ENCODE measurements at places on chromosomes 16 and 17. TPM values are rescaled to one million over a fixed set of nuclear protein-coding genes. Genes with fewer than 3 reads are reported as not detected.

DNA sequence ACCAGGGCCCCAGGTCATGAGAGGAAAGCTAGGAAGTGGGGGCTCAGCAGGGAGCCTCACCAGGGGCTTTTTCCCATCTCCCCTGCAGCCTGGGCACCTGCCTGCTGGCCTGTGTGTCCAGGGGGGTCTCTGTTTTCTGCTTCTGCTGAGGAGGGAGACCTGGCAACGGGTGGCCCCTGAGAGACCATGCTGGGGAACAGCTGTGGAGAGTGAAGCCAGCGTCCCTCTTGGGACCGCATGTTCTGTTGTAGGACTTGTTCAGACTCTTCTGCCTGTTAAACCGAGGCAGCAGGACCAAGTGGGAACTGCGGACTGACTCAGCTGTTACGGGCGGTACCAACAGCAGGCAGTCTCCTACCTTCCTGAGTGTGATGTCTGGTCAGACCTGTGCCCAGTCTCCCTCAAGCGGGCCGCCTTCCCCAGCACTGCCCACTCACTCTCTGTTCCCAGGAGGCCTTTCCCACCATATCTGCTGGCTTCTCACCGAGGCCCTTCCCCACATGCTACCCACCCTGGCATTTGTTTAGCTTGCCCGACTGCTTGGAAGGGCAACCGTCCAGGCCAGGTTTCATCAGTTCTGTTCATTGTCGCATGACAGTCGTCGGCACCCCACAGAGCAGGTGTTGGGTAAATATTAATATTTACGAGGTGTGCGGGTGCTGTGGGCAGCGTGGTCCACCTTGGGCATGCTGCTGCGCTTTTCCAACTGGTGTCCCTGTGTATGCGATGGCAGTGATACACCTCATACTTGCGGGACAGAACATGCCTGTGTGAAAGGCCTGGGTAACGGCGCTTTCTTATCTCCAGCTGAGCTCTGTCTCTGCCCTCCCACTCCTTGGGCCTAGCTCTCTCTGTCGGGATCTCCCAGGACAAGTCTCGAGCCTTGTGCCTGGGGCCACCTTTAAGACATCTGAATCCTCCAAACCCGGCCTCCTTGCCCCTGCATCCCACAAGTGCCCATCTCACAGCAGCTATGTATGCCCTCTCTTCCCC is 69.4 kb downstream of the MPRIP start:
- H3K27me3 ChIP-seq: no peaks in the 10 kb centered on the region
- no peak for DNase-seq
- H3K27ac ChIP-seq: peak overlapping the region; percentile 60
- no peak overlapping the region for H3K4me3 ChIP-seq
- peaks cover 41% of the 10 kb centered on the region for H3K4me1 ChIP-seq

GRCh38 chr16:66511602-66512271 is 38.2 kb downstream of the TK2 start:
- H3K27me3 ChIP-seq: no peaks in the 10 kb centered on the region
- H3K4me1 ChIP-seq: peaks cover 88% of the 10 kb centered on the region
- H3K4me3 ChIP-seq: peak overlapping the region; percentile 37
- DNase-seq: peak; percentile 94

DNA sequence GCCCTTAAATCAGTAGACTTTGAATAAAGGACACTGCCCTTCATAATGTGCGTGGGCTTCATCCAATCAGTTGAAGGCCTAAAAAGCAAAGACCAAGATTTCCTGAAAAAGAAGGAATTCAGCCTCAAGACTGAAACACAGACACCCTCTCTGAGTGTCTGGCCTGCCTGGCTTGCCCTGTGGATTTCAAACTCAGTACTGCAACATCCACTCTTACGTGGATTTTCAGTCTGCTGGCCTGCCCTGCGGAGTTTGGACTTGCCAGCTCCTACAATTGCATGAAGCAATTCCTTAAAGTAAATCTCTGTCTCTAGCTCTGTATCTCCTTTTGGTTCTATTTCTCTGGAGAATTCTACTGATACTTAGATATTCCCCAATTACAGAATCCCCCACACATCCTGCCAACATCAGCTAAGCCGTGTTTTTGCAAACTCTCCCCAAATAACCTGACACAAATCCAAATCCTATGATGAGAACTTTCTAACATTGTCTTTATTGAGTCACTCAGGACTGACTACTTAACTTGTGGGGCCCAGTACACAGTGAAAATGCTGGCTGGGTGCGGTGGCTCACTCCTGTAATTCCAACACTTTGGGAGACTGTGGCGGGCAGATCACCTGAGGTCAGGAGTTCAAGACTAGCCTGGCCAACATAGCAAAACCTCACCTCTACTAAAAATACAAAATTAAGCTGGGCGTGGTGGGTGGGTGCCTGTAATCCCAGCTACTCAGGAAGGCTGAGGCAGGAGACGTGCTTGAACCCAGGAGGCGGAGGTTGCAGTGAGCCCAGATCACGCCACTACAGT is 7.2 kb upstream of the TNFRSF17 start:
- no peak overlapping the region for H3K4me3 ChIP-seq
- no peak overlapping the region for H3K27ac ChIP-seq
- H3K36me3 ChIP-seq: no peaks in the 10 kb centered on the region
- DNase-seq: no peak
- H3K27me3 ChIP-seq: no peaks in the 10 kb centered on the region

DNA sequence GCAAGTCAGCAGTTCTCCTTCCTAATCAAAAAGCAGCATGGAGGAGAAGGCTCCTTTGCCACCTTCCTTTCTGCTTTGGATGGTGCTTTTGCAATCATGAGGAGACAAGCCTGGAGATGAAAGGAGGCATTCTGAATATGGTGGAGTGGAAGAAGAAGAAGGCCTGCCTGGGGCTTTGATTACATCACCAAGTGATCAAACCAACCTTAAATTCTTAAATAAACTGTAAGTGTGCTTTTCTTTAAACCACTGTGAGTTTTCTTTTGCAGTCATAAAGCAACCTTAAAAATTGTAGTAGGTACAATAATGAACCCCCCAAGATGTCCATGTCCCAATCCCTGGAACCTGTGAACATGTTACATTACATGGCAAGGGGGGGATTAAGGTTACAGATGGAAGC is 31.7 kb upstream of the IL21R start:
- no peak for DNase-seq
- H3K4me3 ChIP-seq: no peak overlapping the region
- no peaks in the 10 kb centered on the region for H3K36me3 ChIP-seq
- H3K27me3 ChIP-seq: no peaks in the 10 kb centered on the region
- no peak overlapping the region for H3K27ac ChIP-seq

- no peak for DNase-seq
- no peak overlapping the region for H3K4me3 ChIP-seq
- H3K27me3 ChIP-seq: no peaks in the 10 kb centered on the region
Observed at GRCh38 chr16:85236818-85237150, 124.5 kb upstream of the CIBAR2 start.

GRCh38 chr16:3974751-3975150 is 94.2 kb upstream of the CREBBP start:
- H3K4me3 ChIP-seq: no peak overlapping the region
- no peaks in the 10 kb centered on the region for H3K27me3 ChIP-seq
- DNase-seq: no peak

- H3K4me1 ChIP-seq: no peaks in the 10 kb centered on the region
- H3K36me3 ChIP-seq: no peaks in the 10 kb centered on the region
- H3K4me3 ChIP-seq: no peak overlapping the region
- H3K27ac ChIP-seq: no peak overlapping the region
- no peak for DNase-seq
Observed at GRCh38 chr16:17939122-17939536, 397.4 kb downstream of the NPIPA8 start.

- peaks cover 24% of the 10 kb centered on the region for H3K4me1 ChIP-seq
- no peaks in the 10 kb centered on the region for H3K36me3 ChIP-seq
- no peak overlapping the region for H3K4me3 ChIP-seq
- H3K27ac ChIP-seq: no peak overlapping the region
- no peaks in the 10 kb centered on the region for H3K27me3 ChIP-seq
- no peak for DNase-seq
Observed at GRCh38 chr16:67167588-67167987, 2.8 kb upstream of the NOL3 start.

DNA sequence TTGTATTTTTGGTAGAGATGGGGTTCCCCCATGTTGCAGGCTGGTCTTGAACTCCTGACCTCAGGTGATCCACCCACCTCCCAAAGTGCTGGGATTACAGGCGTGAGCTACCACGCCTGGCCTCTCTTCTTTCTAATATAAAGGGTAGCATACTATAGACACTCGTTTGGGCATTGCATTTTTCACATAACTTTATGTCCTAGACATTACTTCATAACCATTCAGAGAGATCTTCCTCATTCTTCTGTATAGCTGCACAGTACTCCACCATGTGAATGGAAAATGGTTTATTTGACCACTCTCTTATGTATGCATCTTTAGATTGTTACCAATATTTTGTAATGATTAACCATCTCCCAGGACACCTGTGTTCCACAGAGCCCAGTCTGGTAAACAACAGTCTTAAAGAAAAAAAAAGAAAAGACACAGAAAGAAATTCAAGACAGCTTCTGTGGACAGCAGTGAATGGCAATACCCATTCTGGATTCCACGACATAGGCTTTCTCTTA is 42.1 kb downstream of the TK2 start:
- H3K27ac ChIP-seq: peak overlapping the region; percentile 64
- H3K27me3 ChIP-seq: no peaks in the 10 kb centered on the region
- no peak overlapping the region for H3K4me3 ChIP-seq
- DNase-seq: peak; percentile 74
- peaks cover 78% of the 10 kb centered on the region for H3K4me1 ChIP-seq

DNA sequence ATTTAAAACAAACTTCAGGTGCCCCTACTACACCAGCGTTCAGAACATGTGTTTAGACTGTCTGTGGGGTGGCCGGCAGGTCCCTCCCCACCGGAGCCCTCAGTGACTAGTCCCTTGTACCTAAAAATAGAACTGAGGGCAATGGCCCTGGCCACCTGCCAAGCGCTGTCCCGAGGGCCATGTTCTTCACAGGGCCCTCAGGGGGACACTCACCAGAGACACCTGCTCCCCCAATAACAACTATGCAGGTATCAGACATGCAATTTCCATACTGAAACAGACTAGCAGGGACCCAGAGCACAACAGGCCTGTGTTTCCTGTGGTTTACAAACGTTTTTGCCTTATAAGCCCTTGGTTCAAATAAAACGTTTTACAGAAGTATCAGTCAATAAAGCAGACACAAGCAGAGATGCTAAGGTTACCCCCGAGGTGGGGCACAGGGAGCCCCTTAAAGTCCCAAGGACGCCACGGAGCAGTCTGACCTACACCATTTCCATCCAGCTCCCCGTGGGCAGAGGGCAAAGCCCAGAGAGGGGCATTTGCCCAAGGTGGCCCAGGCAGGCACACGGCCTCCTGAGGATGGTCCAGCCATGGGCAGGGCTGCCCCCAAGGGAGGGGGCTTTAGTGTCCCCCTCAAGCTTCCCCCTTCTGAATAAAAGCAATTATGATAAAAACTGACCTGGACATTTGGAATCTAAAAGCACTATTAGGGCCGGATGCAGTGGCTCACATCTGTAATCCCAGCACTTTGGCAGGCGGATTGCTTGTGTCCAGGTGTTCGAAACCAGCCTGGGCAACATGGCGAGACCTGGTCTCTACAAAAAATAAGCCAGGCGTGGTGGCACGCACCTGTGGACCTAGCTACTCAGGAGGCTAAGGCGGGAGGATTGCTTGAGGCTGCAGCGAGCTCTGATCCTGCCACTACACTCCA is 896 bp upstream of the MYLK3 start:
- H3K4me1 ChIP-seq: no peaks in the 10 kb centered on the region
- H3K27ac ChIP-seq: no peak overlapping the region
- no peaks in the 10 kb centered on the region for H3K27me3 ChIP-seq

DNA sequence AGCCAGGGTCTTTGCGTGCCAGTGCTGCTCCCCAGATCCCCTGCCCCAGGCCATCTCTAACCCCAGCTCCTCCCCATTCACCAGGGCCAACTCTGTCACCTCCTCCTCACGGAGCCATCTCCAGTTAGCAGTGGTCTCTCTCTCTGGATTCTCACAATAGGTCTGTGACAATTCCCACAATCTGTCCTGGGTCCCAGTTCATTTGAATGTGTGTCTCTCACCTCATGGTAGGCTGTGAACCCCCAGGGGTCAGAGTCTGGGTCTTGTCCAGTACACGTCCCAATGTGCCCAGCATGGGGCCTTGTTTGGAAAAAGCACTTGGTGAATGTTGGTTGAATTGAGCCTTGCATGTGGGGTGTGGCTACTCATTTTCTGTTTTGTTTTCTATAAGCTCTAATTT is 205.3 kb downstream of the PHKB start:
- no peaks in the 10 kb centered on the region for H3K27me3 ChIP-seq
- H3K4me1 ChIP-seq: no peaks in the 10 kb centered on the region
- no peak overlapping the region for H3K27ac ChIP-seq
- DNase-seq: no peak
- H3K36me3 ChIP-seq: peaks cover 4% of the 10 kb centered on the region

- peaks cover 49% of the 10 kb centered on the region for H3K27me3 ChIP-seq
- no peak overlapping the region for H3K4me3 ChIP-seq
- no peak overlapping the region for H3K27ac ChIP-seq
- DNase-seq: no peak
Observed at GRCh38 chr17:34603974-34604373, 24.6 kb downstream of the TMEM132E start.

DNA sequence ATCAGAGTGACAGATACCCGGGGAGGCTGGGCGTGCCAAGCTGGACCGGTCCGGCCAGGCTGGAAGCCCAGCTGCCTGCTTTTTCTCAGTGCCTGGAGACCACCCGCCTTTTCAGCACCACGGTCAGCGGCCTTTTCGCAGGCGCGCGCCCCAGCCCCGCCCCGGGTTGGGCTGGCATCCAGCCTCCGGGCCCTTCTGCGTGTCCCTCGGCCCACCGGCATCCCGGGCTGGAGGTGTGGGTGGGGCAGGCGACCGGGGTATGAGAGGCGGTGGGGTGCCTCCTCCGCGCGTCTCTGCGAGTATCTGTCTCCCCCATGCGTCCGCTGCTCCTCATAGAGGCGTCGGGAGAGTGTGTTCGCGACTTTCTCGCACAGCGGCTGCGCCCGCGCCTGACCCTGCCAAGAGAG is 102.5 kb downstream of the MRM1 start:
- no peak overlapping the region for H3K4me3 ChIP-seq
- no peaks in the 10 kb centered on the region for H3K36me3 ChIP-seq
- no peak overlapping the region for H3K27ac ChIP-seq
- H3K27me3 ChIP-seq: peaks cover 34% of the 10 kb centered on the region
- H3K4me1 ChIP-seq: no peaks in the 10 kb centered on the region
- DNase-seq: no peak

Gene PTGES3L
- 0.70 TPM for total RNA-seq

Gene CDH16
- total RNA-seq: not detected

Gene DCTN5
- 52.9 TPM for total RNA-seq

Gene CDH1
- total RNA-seq: 117 TPM

Gene TCAP
- 1.6 TPM for total RNA-seq

Gene TMC8
- total RNA-seq: 2.6 TPM

Gene SLC35G6
- not detected for total RNA-seq
